Natural killer cell treated with Interleukin-12 subunit alpha and Interleukin-12 subunit beta and Interleukin-15 and Interleukin-18, amount 100 ng/mL, for 72 hours (primary cell): ENCODE measurements at places on chromosomes 7 and 10. TPM values are rescaled to one million over a fixed set of nuclear protein-coding genes. Genes with fewer than 3 reads are reported as not detected.

The GIMAP8 gene
- total RNA-seq = 13.7 TPM

DNA sequence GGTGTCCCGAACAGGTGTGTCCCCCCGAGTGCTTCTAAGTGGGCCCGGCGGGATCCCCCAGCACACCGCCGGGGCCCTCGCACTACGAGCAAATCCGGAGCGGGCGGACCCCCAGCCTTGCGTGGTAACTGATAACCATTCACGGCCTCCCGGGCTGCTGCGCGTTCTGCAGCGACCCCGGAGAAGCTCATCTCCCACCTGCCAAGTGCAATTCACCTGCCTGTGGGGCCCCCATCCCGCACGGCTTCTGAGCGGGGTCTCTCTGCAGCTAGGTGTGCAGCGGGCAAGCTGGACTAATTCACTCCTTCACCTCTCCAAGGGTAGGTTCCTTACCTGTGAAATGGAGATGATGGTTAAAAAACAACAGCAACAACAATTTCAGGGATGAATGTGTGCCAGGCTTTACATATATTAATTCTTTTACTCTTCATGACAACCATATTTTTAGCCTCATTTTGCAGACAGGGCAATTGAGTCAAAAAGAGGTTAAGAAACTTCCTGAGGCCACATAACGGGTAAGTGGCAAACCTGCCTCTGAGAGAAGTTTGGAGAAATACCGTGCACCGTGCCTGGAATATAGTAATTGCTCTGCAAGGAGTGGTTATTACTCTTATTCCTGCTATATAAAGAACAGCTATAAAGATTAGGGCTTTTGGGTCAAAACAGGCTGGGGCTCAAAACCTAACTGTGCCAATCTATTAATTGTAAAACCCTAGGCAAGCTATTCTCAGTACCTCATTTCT is 652 bp upstream of the PODXL start:
- DNase-seq = no peak

The P4HA1 gene
- 61.1 TPM for total RNA-seq

The EPO gene
- total RNA-seq = not detected

DNA sequence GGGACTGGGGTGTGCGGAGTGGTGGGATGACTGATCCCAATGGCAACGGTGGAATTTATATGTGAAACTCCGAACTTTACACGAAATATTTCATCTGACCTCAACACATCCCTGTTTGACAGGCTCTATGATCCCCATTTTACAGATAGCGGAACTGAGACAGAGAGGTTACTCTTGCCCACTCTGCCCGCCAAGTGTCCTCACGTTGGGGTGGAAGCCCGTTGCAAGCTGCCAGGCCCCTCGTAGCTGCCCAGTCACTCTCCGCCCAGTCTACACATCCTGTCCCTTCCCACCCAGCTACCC is 397 bp upstream of the NFE2L3 start:
- DNase-seq = no peak

GRCh38 chr10:42999385-43000020 is 77.4 kb upstream of the RET start:
- DNase-seq = no peak

DNA sequence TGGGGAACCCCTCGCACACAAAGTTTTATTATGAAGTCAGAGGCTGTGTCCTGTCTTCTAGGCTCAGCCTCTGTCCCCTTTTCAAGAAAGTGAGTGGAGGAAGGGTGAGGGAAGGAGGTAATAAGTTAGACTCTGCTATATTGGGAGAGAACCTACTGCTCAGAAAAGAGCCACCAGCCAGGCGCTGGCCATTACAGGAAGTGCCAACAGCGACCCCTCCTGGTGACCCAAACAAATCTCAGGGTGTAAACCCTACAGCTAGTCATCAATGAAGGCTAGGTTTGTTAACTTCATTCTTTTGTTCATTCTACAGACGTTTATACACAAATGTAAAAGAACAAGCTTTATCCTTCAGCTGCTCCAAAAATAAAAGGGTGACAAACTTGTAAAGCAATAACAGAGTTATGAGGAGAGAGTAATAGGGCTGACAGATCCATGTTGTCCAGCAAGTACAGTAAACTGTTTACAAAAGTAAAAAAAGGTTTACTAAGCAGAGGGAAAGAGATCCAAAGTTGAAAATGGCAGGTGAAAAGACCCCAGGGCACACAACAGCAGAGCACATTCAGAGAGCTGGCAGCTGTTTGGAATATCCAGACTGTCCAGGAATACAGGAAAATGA is 82.7 kb downstream of the FAM204A start:
- no peak for DNase-seq

DNA sequence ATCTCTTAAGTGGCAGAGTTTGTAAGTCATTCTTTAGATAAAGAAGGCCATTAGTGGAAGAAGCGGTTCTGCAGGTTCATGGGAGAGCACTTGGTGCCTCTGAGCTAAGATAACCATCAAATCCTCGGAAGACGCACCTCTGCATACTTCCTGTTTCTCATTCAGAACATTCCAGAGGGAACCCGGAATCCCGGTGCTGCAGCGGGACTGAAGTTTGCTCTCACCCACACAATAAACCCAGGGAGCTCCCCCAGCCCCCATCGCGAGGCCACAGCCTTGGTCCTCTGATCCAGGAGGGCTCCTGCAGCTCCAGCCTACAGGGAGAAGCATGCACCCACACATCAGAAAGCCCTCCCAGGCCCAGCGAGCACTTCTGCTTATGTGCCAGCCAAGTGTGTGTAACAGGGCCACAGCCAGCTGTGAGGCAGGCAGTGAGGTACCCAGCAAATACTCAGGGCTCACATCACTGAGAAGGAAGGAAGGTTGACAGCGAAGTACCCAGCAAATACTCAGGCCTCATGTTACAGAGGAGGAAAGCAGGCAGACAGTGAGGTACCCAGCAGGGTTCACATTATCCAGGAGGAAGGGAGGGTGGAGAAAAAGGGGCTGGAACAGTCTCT is 142.4 kb downstream of the DIP2C start:
- peak; percentile 49 for DNase-seq

The ADCYAP1R1 gene
- total RNA-seq = not detected

The TMEM236 gene
- 0.10 TPM for total RNA-seq

GRCh38 chr10:12785415-12785831 is 216.1 kb downstream of the CCDC3 start:
- DNase-seq = no peak

DNA sequence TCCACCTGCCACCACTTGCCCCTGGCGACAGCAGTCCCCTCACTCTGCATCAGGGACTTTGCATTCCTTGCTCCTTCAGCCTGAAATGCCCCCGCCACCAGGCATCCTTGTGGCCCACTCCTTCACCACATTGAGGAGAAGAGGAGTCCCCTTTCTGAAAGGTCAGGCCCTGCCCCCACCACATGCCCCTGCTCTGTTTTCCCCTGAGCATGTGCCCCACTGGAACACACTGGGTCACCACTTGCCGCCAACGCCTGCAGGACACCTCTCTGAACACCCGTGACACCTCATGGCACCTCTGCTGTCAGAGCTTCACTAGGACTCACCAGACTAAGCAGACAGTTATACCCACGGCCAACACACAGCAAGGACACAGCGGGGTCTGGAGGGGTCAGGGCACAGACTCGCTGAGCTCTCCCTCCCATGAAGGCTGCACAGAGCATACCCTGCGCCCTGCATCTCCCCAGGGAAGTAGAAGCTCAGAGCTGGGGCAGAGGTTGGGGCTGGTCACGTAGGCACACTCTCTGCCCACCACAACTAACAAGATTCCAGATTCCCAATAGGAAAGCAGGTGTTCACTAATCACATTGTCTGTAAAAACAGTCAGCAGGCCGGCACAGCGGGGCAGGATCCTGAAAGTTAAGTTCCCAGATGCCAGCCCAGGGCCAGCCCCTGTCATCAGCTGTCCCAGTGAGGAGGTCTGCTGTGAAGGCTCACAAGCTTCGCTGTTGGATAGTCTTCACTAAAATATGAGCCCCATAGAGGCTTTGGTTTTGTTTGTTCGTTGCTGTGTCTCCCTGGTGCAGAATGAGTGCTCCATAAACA is 5.8 kb upstream of the AOC1 start:
- no peak for DNase-seq

The GIMAP7 gene
- total RNA-seq = 50.5 TPM

The TAS2R41 gene
- not detected for total RNA-seq

DNA sequence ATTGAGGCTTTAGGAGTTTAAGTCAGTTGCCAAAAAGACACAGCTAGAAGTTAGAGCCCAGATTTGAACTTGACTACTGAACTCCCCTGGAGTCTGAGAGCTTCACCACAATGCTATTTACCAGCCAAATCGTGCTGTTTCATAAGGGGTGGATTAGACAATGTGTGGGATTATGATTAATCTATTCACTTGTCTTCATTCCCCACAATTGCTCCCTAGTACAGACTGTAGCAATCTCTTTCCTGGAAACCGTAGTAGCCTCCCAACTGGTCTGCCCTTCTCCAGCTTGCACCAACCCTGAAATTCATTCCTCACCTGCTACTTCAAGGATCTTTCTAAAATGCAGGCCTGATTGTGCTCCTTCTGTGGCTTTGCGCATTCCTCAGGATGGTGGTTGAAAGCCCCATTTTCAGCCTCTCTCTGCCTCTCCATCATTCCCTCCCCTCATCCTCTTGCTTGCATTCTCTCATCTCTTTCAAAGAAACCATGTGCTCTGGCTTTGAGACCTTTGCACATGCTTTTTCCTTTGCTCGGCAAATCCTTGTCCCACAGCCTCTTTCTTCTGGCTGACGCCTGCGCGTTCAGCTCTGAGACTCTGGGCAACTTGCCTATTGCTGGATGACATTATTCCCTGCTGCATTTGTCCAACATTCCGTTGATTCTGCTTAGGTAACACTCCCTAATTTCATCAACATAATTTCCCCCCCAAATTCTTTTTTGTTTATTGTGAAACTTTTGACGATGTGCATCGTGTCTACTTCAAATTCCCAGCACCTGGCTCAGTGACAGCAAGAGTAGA is 145.1 kb downstream of the ADRA2A start:
- DNase-seq = no peak

DNA sequence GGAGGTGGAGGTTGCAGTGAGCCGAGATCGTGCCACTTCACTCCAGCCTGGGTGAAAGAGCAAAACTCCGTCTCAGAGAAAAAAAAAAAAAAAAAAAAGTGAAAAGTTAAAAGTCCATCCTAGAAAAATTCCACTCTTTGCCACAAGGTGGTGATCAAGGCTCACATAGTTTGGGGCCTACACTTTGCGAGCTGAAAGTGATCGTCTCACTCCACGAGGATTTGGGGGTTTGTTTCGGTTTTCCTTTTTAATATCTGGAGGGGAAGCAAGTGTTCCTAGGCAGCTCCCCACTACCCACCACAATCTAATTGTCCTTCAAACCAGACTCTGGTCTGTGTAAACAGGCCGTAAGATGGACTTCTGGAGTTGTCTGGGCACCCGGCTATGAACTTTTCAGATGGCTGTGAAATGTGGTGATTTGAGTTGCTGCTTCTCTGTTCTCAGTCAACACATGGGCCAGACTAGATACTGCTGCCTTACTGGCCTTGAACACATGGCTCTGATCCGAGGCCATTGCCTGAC is 27.1 kb downstream of the PRLHR start:
- no peak for DNase-seq

DNA sequence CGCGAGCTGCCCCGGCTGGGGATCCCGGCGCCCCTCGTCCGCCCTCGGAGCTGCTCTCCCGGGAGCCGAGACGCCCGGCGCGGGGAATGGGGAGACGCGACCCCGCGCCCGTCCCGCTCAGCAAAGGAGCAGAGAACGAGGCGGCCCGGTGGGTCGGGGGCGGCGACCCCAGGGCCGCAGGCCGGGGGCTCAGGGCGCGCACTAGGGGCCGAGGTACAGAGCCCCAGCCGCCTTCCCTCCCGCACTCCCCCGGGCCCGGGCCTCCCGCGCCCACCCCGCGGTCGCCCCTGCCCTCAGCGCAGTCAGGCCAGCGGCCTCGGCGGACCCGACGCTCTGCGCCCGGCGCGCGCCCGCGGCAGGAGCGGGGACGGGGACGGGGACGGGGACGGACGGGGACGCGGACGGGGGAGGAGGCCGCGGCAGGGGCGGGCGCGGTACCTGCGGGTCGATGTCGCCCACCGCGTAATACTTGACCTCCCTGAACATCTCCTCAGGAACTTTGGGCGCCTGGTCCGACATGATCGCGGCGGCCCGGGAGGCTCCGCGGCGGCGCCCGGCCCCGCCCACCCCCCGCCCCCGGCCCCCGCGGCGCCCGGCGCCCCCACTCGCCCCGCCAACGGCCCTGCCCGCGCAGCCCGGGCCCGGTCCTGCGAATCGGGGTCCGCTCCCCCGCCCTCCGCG is 373 bp downstream of the PAXIP1 start:
- DNase-seq = peak; percentile 63

DNA sequence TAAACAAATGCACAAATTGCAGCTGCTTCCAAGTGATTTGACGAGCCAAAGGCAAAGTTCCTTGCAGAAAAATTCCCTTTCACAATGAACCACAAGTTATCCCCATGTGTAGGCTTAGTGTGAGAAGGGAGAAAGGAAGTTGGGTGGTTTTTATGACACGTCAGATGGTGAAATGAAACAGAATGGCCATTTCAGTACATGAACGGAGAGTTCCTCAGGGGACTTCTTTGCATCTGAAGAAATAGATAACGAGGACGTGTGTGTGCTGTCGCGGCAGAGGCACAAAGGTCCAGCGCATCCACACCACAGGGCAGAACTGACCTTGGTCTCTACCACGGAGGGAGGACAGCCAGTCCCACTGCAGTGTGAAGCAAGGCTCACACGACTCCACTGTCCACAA is 135.9 kb downstream of the PAXIP1 start:
- no peak for DNase-seq

The CBLL1 gene
- total RNA-seq = 40.8 TPM

DNA sequence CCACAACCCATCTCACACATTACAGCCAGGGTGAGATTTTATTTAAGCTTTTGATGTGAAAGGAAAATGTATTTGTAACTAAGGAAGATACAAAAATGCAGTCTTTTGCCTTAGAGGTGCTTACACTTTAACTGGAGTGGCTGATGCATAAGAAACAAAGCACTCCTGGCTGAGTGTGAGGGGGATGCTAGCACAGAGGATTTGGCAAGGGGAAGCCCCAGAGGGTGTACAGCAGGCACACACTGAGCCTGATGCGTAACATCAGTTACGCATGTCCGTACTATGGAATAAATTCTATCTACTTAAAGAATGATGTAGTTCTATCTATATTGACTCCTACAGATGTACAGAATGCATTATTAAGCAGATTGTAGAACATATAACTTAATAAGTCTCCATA is 17.8 kb downstream of the GIMAP8 start:
- no peak for DNase-seq

The H2BK1 gene
- total RNA-seq = not detected

The TAS2R3 gene
- 3.3 TPM for total RNA-seq

- peak; percentile 69 for DNase-seq
These were observed 431.8 kb upstream of the MGMT start for GRCh38 chr10:129035052-129035827.

The ACSM6 gene
- total RNA-seq = not detected

GRCh38 chr7:117872561-117873309 is 506 bp downstream of the CTTNBP2 start:
- no peak for DNase-seq

GRCh38 chr10:6667150-6667549 is 87.1 kb upstream of the PRKCQ start:
- no peak for DNase-seq

DNA sequence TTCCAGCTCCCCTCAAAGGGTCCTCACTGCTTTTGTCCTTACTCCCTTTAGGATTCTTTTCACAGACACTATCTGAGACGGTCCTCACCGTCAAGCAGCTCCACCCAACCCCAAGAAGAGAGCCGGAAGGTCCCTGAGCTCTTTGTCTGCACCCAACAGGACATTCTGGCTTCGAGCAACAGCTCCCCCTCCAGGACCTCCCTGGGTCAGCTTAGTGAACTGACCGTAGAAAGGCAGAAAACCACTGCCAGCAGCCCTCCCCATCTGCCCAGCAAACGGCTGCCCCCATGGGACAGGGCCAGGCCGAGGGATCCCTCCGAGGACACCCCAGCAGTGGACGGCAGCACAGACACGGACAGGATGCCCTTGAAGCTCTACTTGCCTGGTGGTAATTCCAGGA is 19.9 kb downstream of the MINDY4 start:
- DNase-seq = no peak

The KMT2C gene
- total RNA-seq = 71.2 TPM

The SEC23IP gene
- 77.7 TPM for total RNA-seq
